ENCODE measurements at places on chromosomes 6 and 20.
A peak's percentile ranks its signal among the peaks of the same experiment; 100 is the strongest.

DNA sequence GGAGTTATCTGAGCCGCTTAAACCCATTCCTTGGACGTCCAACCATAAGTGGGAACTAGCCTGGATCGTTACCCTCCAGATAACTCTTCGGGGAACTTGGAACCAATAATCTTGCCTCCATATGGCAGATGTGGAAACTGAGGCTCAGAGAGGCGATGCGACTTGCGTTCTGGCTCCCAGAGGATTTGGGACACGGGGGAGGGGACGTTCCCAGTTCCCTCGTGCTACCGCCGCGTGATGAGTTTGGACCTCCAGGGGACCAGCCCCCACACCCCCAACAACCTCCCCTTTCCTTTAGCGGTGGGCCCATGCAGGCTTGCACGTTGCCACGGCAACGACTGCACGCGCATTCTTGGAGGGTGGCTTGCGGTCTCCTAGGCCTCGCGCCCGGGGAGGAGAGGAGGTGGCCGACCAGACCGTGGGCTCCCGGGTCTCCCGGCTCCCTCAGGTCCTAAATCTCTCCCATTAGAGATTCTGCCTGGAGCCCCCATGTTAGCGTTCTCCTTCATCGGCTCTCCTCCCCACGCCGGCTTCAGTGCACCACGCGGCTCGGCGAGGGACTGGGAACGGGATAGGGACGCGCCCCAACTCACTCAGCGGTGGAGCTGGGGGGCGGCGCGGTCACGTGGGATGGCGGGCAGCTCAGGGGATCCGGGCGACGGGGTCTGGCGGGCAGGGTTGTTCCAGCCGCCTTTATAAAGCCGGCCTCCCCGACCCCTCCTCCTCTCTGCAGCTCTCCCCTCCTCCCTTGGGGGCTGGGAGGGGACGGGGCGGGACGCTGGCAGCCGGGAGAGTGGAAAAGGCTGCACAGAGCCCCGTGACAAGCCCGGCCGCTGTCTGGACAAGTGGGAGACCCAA, at the start of gene PLTP:
TSS of gene PLTP (minus strand) at position 670 of the 858 bp plus-strand sequence. CDS start 703 bp downstream, outside the sequence.
- peak; percentile 17 for DNase-seq

GRCh38 chr6:34044945-34045595, 100.8 kb downstream of the GRM4 start:
- no peak for DNase-seq

GRCh38 chr6:170087941-170088581, 202.8 kb downstream of the DLL1 start:
- no peak for DNase-seq

DNA sequence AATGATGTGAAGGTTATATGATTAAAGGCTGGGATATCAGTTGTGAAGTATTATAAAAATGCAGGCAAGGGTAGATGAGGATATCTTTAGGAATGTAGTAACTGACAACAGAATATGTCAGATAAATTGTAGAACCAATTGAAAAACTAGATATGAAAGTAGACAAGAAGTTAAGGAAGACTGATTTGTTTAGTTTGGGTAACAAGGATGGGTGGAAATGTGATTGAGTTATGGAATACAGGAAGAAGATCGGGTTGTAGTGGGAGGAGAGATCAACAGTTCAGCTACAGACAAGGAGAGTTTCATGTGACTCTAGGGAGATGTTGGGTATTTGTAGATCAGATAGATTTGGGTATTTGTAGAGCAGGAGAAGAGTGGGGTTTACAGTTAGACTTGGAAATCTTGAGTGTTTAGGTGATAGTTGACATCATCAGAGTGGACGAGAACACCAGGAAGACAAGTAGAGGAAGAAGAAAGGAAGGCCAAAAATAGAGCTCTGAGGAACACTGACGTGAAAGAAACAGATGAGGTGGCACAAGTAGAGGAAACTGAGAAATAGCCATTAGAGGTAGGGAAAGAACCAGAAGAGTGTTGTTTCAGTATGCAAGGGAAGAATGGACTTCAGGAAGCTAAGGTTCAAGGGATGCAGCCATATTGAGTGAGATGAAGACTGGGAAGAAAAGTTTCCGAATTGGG, 12.1 kb upstream of the TSPYL1 start:
- DNase-seq, result no peak

DNA sequence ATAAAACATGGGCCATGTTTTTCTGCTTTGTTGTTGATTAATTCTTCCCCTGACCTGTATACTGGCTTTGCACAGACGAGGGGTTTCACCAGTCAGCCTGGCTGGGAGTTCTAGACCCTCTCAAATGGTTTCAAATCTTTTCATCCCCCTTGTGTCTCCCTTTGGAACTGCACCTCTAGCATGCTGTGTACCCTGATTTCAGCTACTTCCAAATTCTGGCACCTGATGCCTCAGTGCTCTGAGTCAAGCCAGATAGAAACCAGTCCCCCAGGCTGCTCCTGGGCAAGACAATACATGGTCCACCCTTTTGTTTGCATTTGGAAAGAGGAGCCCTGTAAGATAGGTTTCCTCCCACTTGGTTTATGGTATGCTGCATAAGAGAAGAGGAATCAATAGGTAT, 290.2 kb downstream of the BTBD3 start:
- DNase-seq, result no peak

DNA sequence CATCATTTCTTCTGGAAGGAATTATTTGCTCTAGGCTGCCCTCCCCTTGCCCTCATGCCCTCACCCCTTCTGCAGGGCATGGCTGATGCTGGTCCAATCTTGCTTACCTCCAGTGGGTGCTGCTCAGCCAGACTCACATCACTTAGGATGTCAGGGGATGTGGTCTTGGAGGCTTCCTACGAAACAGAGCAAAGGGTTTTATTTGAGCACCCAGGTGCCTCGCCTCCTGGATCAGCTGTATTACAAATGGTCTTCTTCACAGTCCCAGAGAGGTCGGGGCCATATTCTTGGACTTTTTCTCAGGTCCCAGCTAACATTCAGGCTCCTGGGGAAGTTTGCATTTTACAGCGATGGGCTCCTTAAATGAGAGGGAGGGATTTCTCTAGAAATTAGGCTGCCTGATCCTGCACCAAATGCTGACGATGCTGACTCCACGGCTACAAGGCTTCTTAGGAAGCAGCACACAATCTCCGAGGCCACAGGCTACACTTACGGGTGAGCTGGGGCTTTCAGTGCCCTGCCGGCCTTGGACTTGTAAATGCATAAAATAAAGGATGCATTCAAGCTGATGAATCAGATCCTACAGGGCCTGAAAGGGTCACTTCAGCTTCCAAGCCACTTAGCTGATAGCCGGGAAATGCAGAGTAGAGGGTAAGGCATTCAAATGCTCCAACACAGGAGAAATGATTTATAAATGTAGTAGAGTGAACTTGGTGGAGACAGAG, 159.8 kb upstream of the ECI2 start:
- no peak for DNase-seq

- DNase-seq, result no peak
Observed at GRCh38 chr6:82363428-82364086, at the start of gene TPBG. TSS of gene TPBG (plus strand) at chr6:82363817. CDS start at chr6:82364962, 1,145 bp downstream.

DNA sequence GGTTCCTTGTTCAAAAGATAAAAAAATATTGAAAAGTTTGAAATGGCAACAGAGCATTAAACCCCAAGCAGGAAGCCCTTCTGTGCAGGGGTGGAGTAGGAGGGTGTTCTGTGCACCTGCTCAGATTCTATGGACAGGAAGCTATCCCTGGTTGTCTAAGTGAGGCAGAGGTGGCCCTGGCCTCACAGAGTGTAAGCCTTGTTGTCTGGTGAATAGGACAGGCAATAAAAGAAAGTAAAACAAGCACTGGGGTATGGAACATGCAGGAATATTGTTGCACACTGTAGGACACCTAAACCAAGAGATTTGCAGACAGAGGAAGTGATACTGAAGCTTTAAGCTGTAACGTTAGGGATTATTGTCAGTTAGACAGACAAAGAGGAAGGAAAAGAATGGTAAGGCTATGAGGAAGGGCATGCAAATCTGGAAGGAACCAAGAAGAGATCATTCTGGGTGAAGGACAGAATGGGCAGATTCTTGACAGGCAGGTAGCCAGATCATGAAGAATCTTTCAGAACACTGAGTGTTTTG, 66.8 kb downstream of the TBC1D7 start:
- DNase-seq, result no peak

DNA sequence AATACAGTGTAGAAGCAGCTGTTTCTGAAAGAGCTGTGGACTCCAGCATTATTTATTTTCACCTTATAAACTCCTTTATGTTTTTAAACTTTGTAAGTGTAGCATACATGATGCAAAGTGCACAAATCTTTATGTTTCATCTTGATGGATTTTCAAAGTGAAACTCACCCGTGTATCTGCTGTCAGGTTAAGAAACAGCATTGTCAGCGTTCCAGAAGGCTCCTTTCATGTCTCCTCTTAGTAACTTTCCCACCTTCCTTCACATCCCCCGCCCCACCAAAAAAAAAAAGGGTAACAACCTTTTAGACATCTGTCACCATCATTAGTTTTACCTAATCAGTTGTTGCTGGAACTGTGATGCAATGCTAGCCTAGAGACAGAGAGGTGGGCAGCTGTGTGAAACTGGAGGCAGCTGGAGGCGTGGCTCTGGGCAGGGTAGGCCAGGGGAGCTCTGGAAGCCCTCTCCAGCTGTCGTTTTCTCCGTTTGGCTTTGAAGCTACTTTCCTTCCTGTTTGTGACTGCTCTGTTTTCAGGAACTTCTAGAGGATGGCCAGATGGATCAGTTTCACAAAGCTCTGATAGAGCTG, 7.2 kb downstream of the ACTR5 start:
- no peak for DNase-seq

- no peak for DNase-seq
Observed at GRCh38 chr6:161271343-161272030, 2.4 kb downstream of the AGPAT4 start.

GRCh38 chr20:44739942-44740341, 5.7 kb upstream of the KCNK15 start:
- no peak for DNase-seq

DNA sequence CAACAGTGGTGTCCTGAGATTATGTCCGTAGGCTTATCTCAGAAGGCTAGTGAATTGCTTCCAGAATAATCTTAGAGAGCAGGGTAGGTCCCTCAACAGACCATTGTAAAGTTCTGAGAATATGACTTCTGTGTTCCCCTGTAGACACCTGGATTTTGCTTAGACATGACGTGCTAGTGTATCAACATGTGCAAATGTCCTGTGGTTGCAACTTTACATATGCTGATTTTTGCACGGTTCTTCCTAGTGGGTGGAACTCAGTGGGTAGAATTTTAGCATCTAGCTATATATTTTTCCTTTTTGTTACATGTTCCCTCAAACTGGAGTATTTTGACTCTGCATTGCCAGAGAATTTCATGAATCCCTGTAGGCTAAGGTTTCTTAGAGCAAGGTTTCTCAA, 459.2 kb downstream of the RNF144B start:
- no peak for DNase-seq

GRCh38 chr6:46098678-46099077, 31.1 kb upstream of the ENPP4 start:
- DNase-seq, result no peak

DNA sequence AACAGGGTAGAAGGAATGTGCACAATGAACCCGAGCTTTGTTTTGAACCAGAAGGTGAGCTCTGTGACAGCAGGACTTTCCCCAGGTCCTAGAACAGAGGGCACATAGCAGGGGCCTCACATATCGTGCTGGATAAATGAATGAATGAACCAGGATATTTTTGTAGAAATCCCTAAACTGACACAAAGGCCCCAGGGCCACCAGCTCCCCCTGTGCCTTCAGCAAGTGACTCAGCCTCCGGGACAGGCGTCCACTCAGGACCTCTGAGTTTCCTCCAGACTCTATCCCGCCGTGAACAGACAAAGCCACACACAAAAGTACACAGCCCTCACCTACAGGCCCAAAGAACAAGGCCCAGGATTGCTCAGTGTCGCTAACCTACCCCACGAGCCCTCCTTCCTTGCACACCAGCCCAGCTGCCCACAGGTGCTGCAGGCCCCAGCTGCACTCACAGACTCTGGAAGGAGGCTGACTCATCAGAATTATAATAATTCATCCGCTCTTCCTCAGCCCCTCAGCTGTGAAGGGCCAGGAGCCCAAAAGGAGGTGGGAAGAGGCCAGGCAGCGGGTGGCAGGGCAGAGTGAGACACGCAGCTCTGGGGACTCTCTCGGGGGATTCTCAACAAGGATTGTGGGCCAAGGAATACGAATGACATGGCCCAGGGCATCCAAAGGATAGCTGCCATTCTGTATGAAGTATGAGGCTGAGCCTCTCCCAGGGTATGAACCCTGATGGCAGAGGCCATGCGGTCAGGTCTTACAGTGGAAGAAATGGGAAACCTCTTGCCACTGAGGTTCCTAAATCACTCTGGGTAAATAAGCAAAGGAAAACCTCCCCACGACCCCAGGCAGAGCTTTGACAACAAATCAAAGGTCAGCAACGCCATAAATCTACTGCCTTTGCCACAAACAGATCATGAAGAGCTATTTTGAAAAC, 40.9 kb downstream of the SUMO4 start:
- DNase-seq, result no peak

GRCh38 chr6:154991207-154991606, 3.9 kb upstream of the TIAM2 start:
- no peak for DNase-seq

- DNase-seq, result no peak
Observed at GRCh38 chr6:145813285-145814034, 1.1 kb downstream of the FBXO30 start.

- DNase-seq, result no peak
Observed at GRCh38 chr6:168988801-168989200, 264.8 kb downstream of the THBS2 start.

DNA sequence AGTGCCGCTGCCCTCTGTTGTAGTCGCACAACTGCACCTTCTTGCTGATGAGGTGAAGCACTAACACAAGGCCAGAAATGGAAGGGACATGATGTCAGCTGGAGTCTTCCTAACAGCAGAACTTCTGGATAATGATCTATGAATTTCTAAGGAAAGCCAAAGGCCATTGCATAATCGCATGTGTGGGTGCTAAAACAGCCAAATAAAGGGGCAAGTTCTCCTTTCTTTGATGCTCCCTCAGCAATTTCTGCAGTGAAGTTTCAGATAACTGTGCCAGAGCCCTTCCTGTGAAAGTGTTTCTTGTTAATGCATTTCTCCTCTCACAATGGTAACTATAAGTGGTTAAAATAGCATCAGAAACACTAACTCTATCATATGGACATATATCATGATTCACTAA, 8.0 kb upstream of the F13A1 start:
- DNase-seq, result no peak

- no peak for DNase-seq
Observed at GRCh38 chr20:152131-152530, 5.1 kb upstream of the DEFB127 start.

DNA sequence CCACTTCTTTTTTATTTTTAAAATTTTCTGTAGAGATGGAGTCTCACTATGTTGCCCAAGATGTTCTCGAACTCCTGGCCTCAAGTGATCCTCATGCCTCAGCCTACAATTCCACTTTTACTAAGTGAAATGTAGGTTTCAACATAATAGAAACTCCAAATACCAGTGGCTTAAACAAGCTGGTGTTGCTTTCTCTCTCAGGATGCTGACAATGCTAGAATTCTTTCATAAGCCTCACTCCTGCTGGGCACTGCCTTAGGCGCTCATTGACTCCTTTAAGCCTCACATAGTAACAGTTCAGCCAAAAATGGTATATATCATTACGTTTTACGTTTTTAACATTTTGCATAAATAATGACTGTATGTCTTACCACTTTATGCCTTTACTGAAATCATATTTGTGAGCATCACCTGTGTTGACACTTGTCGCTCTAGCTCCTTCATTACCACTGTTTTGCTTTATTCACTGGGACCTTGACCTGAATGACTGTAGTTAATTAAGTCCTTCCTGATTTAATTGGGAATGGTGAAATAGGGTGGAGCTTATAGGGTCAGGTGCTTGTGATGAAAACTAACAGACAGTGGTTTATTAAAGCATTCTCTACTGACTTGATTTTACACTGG, 3.9 kb upstream of the CST9 start:
- DNase-seq, result no peak

- no peak for DNase-seq
Observed at GRCh38 chr20:20966171-20966570, 140.0 kb downstream of the LINC00237 start.

- no peak for DNase-seq
Observed at GRCh38 chr6:36633370-36633769, 39.2 kb downstream of the SRSF3 start.
